ENCODE measurements at places on chromosomes 3 and 15.
A peak's percentile ranks its signal among the peaks of the same experiment; 100 is the strongest.

- no peak for DNase-seq
Measured at GRCh38 chr3:56222866-56223265, 245.4 kb downstream of the ERC2 start.

- no peak for DNase-seq
Measured at GRCh38 chr15:56052395-56053045, 59.1 kb upstream of the NEDD4 start.

DNA sequence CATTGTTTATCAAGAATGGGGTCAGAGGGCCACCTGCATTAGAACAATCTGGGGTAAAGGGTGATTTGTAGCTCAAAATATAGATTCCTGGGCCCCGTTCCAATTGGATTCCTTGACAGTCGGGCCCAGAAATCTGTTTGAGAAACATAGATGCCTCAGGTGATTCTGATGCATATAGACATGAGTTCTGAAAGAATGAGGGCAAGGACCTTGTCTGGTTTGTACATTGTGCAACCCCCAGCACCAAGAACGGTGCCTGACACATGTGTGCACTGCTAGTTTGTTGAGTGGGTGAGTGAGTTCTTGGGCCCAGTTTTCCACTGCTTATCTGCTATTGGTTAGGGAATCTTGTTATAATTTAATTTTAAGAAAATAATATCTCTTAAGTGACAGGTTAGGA is 16.6 kb downstream of the CRYBG3 start:
- no peak for DNase-seq

DNA sequence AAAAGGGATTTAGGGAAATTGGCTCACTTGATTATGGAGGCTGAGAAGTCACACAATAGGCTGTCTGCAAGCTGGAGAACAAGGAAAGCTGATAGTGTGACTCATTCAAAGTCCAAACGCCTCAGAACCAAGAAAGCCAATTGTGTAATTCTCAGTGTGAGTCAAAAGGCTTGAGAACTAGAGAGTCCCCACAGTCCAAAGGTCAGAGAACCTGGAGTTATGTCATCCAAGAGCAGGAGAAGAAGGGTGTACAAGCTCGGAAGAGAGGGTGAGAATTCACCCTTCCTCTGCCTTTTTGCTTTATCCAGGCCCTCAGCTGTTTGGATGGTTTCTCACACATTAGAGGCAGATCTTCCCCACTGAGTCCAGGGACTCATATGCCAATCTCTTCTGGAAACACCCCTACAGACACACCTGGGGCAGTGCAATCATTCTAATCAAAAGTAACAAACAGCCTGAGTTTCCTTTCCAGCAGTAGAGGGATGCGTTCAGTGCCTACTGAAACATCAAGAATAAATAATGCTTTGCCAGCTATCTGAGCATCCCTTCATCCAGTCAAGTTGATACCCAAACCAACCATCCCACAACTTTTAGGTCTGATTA is 271.5 kb downstream of the SATB1 start:
- DNase-seq, result no peak

GRCh38 chr3:157112536-157112935 is 47.4 kb downstream of the CCNL1 start:
- no peak for DNase-seq

- no peak for DNase-seq
Measured at GRCh38 chr3:194046995-194047645, 88.8 kb upstream of the HES1 start.

GRCh38 chr3:65604863-65605526 is 433.7 kb downstream of the MAGI1 start:
- no peak for DNase-seq

DNA sequence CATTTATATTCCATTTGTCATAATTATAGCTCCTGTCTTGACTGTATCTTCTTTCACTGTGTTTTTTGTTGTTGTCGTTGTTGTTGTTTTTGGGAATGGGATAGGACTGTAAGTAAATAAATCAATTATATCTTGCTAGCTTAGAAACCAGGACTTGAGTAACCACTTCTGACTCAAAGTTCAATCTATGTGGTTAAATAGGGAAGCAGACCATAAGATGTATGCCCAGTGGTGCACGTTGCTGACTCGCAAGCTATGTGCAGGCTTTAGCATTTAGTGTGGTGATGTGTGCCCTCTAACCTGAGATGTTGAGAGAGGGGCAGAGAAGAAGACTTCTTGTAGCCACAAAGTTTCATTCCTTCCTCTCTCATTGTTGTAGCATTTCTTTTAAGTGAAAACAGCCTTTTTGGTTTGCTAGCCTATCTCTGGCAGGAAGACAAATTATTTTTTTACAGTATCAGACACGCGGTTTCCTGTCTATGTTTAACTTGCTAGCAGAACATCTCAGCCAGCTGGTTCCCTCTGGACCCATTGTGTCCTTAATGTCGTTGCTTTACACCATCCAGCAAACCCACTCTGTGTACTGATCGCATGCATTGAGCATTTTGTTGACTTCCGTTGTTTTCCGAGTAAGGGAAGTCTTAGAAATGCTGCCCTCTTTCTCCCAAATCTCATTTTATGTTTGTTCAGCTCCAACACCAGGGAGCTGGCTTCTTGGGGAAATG is 52.1 kb downstream of the TGFBR2 start:
- peak; percentile 68 for DNase-seq

DNA sequence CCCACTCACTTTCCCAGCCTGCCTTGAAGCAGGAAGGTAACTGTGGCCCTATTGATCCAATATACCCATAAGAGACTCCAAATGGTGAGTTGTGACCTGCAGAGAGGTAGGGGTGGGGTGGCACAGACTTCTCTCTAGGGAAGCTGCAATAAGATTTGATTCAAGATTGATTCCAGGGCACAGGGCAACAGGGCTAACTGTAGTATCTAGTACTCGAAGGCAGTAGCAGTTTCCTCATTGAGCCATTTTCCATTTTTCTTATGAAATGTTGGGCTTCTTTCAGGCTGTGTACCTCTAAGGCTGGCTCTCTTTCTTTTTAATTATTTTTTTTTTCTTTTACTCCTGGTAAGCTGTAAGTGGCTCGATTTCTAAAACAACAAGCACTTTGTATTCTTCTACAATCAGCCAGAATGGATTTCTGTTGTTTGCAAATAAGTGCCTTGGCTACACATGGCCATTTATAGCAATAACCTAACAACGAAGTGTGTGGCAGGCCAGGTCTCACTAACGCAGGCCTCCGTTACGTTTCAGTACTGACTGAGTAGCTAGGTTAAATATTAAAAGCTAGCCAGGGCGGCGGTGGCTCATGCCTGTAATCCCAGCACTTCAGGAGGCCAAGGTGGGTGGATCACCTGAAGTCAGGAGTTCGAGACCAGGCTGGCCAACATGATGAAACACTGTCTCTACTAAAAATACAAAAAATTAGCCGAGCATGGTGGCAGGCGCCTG is 19.3 kb downstream of the CCDC12 start:
- DNase-seq, result no peak

- no peak for DNase-seq
Measured at GRCh38 chr3:189688262-189688661, 57.1 kb downstream of the TP63 start.

- no peak for DNase-seq
Measured at GRCh38 chr3:83500422-83500821, 1458.4 kb upstream of the CADM2 start.

- DNase-seq, result no peak
Measured at GRCh38 chr3:50430950-50431435, 71.7 kb upstream of the TMEM115 start.

DNA sequence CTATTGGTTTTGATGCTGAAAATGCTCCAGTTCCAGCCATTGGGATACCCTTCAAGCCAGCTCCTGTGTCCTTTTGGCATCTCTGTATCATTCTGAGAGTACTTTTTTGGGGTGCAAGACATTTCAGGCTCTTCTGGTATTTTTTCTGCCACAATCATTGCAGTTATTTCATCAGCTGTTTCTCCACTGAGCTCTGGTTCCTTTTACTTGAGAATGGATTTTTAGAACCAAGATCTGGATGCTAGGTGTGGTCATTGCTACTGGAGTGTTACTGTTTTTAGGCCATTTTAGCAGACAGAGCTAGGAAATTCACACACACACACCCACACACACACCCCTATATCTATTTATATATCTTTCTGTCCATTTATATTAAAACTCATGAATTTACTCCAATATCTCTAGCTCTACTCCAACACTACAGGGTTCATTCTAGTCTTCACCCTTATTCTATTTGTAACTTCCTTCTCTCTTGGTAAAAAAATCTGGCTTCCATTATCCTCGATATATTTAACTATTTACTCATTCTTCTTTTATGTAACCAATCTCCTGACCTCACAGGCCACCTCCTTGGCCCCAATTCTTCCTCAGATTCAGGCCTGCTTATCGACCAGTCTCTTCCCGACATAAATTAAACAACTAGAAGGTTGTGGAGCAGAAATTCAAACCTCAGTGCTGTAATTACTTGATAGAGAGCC is 17.0 kb downstream of the SLC35G2 start:
- no peak for DNase-seq

- no peak for DNase-seq
Measured at GRCh38 chr15:55555089-55555488, 33.1 kb downstream of the PYGO1 start.

DNA sequence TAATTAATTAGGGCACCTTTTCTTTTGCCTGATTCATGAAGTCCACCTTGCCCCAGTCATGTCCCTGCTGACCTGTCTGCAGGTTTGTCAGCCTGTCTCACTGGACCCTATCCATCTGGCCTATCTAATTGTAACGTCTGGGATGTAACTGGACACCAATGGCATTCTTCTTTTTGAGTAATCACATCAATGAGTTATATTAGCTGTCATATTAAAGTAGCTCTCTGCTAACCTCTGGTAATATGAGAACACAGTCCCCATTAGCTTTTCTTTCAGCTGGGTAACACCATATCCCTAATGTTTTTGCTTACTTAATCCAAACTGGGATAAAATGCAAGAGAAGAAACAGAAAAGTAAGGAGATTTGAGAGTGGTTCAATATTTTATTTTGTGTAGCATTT is 166.2 kb upstream of the VEPH1 start:
- no peak for DNase-seq

DNA sequence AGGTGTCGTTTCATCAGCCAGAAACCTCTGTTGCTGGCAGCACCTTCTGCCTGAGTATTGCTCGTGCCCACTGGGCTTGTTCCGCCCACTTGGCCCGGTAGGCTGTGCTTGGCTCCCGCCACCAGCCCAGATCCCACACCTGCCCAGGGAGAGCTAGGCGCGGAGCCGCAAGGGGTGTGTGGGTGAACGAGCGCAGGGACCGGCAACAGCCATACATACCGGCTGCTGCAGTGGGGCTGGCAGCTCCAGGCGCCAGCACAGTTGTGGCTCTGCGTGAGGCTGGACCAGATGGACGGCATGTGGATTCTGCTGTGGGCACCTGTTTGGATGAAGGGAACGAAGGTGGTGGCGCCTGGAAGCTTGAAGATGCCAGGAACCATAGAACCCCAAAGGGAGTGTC is 331.5 kb upstream of the MCTP2 start:
- DNase-seq, result no peak

- DNase-seq, result peak; percentile 79
Measured at GRCh38 chr3:16511681-16512434, 1.6 kb downstream of the RFTN1 start.

Data from stimulated activated naive CD8-positive, alpha-beta T cell treated with anti-CD3 and anti-CD28 coated beads, Interleukin-15, Interleukin-2, amounts not matched to agents 100 U/mL and 50 U/mL, for 24 hours (primary cell).